ENCODE measurements at places on chromosomes 2 and 18.

DNA sequence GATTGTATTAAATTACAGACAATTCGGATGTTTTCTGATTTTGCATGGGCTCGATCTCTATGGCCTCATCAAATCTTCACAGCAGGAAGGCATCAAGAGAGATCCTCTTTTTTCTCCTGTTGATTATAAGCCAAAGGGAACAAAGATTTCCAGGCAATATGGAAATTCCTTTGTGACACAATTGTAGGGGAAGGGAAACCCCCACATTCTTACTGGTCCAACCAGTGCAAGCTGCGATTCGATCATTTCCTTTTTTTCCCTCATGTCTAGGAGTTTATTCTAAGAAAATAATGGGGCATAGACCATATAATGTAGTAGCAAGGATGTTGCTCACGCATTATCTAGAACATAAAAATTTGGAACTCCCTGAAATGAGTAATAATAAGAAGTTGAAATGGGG, 87.7 kb downstream of the LYPD6 start:
- DNase-seq: no peak

GRCh38 chr2:219661955-219662395, 34.5 kb downstream of the SLC4A3 start:
- no peak for DNase-seq

DNA sequence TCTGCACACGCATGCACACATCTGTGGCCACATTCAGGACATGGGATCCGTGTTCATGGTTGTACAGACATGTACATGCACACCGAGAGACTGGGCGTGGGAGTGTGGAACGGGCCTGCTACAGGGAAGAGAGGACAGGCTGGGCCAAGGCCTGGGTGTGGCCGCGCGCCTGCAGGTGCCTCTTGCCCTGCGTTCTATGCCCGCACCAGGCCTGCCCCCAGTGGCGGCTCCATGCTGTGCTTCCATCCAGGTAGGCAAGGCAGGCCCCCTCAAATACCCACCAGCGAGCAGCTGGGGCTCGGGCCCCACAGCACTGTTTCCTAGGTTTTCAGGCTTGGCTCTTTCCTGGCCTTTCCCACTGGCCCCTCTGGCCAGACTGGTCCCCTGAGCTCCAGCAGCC, 15.5 kb upstream of the PTMA start:
- no peak for DNase-seq

GRCh38 chr2:75475049-75475448, 85.7 kb downstream of the EVA1A start:
- no peak for DNase-seq

DNA sequence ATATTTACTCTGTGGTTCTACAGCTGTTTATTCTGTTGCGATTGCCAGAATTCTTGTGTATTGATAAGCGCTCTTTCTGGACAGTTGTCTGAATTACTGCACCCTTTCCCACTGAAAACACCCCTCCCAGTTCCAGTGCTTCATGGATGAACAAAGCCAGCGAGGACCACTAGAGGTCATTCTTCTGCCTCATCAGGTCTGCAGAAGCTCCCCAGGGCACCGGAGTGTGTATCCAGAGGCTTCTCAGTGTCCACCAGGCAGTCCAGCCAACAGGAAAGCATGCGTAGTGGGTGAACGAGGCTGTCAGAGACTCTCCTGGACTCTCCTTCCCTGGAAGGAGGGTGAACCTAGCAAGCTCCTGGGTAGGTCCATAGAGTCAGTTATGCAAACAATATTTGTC, 40.6 kb upstream of the INHBB start:
- no peak for DNase-seq

DNA sequence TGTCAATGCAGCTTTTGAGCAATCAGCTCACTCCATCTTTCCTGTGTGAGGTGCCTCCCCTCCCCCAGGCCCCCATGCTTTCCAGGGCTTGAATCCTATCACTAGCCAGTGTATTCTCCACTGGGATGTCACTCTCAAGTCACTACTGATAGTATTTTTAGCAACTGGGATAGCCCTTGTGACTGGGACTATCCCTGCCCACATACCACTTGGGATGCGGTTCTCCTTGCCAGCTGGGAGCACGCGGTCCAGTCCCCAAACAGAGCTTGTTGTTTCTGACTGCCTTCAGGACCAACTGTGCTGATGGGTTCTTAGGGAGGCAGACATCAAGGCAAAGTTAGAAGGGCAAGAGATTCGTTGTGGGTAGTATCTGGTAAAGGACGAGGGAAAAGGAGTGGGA, 134.9 kb downstream of the FAM161A start:
- no peak for DNase-seq

- no peak for DNase-seq
Observed at GRCh38 chr2:85095094-85095493, 38.1 kb upstream of the TCF7L1 start.

- no peak for DNase-seq
Observed at GRCh38 chr2:33011373-33011772, 64.6 kb downstream of the LTBP1 start.

GRCh38 chr2:120637847-120638246, 97.8 kb upstream of the GLI2 start:
- DNase-seq: no peak

GRCh38 chr2:61658841-61659780, 121.0 kb upstream of the XPO1 start:
- no peak for DNase-seq

Measured in stimulated activated CD4-positive, alpha-beta T cell treated with anti-CD3 and anti-CD28 coated beads, Interleukin-1b, Interleukin-23, amount 100 ng/mL, for 1 hour (primary cell).